ENCODE measurements at places on chromosomes 2 and 18.

DNA sequence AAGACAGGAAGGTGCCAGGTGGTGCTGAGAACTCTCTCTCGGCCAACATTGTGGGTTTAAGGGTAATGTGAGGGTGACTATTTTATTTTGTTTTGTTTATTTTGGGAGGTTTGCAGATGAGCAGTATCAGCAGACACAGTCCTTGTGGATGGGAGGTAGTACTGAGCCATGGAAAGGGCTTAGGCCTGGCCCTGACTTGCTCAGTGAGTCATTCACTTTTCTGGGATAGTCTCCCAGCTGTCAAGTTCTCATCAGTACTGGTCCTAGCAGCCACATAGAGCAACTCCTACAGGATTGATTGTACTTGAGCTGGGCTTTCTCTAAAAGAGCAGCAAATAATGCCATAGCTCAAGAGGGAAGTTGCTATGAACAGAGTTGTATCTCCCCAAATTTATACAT is 175.2 kb downstream of the LOXHD1 start:
- DNase-seq, result no peak

DNA sequence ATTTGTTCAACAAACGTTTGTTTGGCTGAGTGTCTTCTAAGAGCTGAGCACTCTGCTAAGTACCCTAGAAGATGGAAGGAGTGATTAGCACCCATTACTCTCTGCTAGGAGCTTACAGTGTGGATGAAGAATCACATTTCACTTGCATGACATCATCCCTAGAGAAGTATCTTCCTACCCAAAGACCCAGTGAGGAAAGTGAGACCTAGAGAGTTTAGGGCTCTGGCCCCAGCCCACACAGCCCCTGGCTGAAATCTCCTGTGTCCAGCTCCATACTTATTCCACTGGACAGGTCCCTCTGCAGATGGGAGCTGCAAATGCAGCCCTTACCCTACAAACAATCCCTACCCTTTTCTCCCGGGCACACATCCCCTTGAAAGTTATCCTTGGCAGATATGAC is 26.8 kb upstream of the EPAS1 start:
- DNase-seq, result no peak

DNA sequence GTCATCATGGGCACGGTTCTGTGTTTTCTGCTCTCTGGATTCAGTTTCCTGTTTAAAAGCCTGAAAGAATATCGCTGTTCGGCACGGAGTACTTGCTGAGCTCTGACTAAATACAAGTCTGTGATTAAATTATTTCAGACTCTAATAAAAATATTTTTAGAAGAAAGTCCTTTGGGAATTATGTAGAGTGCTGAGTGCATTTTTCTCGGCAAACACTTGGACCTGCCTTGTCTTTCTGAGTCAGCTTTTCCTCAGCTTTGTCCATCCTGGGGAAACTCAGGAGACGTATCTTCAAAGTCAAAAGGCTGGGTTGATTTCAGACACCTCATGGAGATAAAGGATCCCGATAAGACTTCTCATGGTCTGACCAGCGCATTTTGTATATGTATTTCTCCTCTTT is 45.9 kb downstream of the IL1R2 start:
- DNase-seq, result no peak

- DNase-seq, result no peak
Observed at GRCh38 chr2:216064014-216064630, 17.5 kb downstream of the PECR start.

DNA sequence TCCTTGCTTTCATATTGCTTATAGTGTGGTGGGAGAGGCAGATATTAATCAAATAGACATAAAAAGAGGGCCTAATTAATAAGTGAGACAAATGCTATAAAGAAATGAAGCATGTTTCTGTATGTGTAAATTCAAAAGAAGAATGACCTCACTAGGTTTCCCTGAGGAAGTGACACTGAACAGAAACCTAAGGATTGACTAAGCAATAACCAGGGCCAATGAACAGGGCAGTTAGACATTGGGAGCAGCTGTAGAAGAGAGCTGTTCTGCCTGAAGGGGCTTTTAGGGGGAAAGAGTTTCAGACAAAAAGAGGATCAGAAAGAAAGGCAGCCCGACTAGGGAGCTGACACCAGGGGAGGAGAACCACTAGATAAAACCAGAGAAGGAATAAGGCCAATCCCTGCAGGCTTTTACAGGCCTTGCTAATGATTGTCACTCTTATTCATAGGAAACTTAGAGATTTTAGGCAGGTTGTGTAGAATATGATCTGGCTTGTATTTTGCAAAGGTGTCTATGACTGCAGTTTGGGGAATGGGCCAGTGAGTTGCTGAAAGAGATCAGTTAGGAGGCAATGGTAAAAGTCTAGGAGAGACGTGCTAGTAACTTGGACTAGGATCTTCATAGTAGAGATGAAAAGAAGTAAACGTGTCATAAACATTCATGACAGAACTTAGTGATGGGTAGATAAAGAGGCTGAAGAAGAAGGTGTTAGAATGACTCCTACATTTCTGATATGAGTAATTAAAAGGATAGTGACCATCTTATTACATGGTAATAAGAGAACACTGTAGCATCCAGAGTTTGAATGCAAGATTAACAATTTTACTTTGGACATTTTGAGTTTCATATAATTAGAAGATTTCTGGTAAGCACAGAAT is 26.8 kb upstream of the NABP1 start:
- DNase-seq, result no peak

GRCh38 chr2:27451095-27451494 is 8.9 kb downstream of the KRTCAP3 start:
- DNase-seq, result no peak

- DNase-seq, result no peak
Observed at GRCh38 chr2:127843677-127844076, 14.3 kb downstream of the POLR2D start.

GRCh38 chr2:111946294-111947114 is 48.1 kb downstream of the MERTK start:
- no peak for DNase-seq

DNA sequence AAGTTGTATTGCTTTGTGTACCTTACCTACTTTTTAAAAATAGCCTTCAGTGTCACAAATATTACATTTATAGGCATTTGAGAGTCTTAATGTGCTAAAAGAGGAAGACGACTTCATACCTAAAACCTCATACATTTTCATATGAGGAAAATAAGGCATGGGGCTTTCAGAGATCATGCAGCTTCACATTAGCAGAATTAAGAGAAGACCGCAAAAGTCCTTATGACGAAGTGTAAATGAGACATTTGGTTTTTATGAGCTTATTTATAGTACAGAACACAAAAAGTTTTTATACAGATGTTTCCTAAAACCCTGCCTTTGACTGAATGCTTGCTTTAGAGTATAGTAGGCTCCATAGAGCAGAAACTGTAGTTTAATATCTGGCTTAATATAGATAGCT is 10.1 kb upstream of the CCDC138 start:
- no peak for DNase-seq

GRCh38 chr2:226782092-226782713 is 17.4 kb downstream of the IRS1 start:
- DNase-seq, result no peak

GRCh38 chr2:21301871-21302455 is 178.2 kb downstream of the TDRD15 start:
- DNase-seq, result no peak

DNA sequence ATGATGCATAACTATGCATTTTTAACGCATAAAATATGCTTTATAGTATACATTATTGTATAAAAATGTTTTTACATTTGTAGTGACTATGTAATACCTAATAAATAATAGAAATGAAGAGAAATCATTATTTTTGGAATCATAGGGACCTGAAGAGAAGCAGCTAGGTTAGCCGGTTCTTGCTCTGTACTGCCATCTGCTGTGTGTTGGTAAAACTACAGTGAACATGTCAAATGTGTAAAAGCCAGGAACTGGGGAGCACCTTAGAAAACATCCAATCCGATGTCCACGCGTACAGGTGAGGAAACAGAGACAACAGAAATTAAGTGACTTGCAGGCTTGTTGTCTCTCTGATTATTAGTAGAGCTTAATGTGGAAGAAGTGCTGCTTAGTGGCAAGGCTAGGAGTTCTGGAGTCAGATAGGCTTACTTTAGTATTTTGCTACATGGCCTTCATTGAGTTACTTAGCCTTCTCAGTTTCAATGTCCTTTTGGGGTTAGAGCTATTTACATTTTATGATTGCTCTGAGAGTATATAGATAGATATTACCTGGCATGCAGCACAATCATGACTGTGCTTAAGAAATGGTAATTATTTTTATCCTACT is 386.5 kb downstream of the DLGAP1 start:
- no peak for DNase-seq

DNA sequence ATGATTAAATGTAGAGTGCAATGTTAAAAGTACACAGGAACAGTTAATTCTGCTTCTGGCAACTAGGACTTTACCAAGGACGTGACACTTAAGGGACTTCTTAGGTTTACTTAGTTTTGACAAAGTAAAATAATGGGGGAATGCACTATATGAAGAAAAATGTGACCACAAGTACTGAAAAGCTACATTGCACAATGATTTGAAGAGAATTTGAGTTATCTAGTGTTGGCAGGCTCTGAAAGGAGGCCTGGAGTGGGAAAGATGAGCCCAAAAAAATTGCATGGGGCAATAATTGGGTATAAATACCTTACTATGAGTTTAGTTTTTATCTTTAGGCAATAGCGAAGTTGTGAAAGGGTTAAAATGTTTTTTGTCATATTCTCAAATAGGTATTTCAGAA is 173.7 kb downstream of the DOK6 start:
- DNase-seq, result no peak

GRCh38 chr2:204339212-204339715 is 206.0 kb upstream of the PARD3B start:
- DNase-seq, result no peak

- no peak for DNase-seq
Observed at GRCh38 chr2:220168891-220169546, 541.6 kb downstream of the SLC4A3 start.

DNA sequence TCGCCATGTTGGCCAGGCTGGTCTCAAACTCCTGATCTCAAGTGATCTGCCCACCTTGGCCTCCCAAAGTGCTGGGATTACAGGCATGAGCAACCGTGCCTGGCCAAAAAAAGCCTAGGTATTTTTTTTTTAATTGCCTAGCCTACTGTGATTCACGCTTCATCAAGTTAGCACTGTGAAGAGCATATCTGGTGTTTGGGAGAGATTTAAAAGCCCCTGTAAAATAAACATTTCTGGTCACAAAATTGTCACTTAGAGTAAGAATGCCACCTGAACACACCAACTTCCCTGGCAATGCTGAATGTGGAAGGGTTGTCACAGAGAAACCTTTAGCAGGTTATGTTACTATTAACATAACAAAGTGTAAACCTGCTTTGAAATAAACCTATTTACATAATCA is 39.7 kb upstream of the CHAC2 start:
- DNase-seq, result no peak

DNA sequence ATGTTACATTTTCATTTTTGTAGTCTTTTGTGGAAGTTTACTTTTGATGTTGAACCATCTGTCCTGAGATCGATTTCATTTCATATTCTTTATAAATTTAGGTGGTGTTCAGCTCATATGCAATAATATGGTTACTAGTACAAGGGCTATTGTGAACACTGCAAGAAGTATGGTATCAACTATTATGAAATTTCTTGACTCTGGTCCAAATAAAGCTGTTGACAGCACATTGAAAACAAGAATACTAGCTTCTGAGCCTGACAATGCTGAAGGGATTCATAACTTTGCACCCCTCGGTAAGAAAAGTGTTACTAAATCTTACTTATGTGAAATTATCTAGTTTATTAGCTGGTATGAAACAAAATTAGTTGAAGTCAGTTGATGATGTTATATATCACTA is 124.9 kb upstream of the TTC27 start:
- DNase-seq, result no peak

DNA sequence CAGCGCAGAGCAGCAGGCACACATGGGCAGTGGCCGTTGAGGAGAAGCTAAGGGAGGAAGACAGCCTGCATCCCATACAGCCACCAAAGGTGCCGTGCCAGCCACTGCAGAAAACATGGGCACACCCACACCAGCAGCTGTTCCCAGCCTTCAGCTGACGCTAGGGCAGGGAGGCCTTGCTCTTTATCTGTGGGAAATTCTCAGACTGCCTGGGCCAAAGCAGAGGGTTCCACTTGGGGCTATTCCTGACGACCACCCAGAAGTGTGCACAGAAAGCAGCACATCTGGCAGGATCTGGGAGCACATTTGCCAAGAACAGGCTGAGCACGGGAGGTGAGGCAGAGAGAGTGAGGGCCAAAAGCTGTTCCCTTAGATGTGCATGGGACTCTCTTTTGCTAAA is 101.3 kb upstream of the SOX11 start:
- no peak for DNase-seq

DNA sequence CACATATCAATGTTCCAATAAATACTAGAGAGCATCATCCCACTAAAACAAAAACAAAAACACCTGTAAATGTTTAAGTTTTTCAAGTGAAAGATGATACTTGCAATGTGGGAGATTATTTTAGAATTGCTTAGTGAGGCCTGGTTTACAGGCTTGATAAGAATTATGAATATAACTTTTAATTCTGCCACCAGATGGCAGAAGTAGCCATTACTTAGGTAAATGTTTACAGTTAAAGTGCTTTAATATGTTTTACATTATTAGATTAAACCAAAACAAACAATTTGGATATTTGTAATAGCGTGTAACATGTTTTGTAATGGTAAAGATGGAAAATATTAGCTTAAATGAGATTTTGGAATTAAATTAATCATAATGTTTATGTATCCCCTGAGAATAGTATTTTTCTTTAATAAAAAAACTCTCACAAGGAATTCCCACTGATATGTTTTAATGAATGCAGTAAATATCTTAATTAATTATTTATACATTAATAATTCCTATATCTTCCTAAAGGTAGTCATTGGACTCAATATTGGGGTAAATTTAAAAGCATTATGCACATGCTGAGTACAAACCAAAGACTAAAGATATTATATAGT is 522.0 kb downstream of the SPAG16 start:
- no peak for DNase-seq

DNA sequence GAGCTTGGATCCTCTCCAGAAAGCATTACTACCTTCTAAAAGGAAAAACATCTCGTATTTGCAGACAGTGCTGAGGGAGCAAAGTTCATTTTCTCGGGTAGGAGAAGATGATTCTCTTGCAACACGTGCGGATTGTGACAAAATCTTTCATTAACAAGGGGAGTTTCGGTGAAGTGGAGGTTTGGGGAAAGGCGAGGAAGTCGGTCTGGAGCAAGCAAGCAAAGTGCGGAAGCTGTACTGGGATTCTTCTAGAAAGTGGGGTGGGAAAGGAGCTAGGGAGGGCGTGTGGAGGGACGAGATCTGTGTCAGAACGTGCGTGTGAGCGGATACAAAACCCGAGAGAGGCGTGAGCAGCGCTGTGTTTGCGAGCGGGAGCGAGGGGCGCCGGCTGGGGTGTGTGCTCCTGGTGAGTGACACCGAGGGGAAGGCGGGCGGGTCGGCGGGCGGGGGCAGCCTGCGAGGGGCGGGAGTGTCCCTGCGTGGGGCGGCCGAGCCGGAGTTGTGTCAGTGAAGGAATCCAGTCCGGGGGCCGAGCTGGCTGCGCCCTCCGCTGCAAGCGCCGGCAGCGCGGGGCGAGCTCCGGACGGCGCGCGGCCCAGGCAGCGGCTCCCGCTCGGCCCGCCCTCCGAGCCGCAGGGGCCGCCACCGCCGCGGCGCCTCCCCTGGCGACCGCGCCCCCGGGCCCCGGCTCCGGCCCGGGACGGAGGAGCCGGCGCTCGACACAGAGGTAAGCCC is at the start of gene SPATS2L:
TSS of gene SPATS2L (plus strand) at position 498 of the 735 bp plus-strand sequence. CDS start 82,552 bp downstream, outside the sequence.
- peak; percentile 42 for DNase-seq

GRCh38 chr18:54358495-54359040 is 862 bp downstream of the C18orf54 start:
- no peak for DNase-seq
